ENCODE measurements at places on chromosomes 4 and X.

GRCh38 chr4:1053080-1053661 is 41.7 kb downstream of the FGFRL1 start:
- H3K27ac ChIP-seq = no peak overlapping the region
- no peak overlapping the region for H3K4me3 ChIP-seq
- no peak for DNase-seq
- H3K4me1 ChIP-seq = peaks cover 21% of the 10 kb centered on the region
- H3K27me3 ChIP-seq = peaks cover 17% of the 10 kb centered on the region

GRCh38 chrX:152913910-152914309 is 16.0 kb downstream of the ZNF185 start:
- peaks cover 7% of the 10 kb centered on the region for H3K27me3 ChIP-seq
- no peaks in the 10 kb centered on the region for H3K36me3 ChIP-seq
- H3K27ac ChIP-seq = no peak overlapping the region
- H3K4me1 ChIP-seq = no peaks in the 10 kb centered on the region
- no peak overlapping the region for H3K4me3 ChIP-seq

- peaks cover 33% of the 10 kb centered on the region for H3K36me3 ChIP-seq
- H3K27ac ChIP-seq = no peak overlapping the region
- H3K27me3 ChIP-seq = no peaks in the 10 kb centered on the region
- no peak overlapping the region for H3K4me3 ChIP-seq
- H3K4me1 ChIP-seq = peaks cover 20% of the 10 kb centered on the region
- no peak for DNase-seq
Observed at GRCh38 chr4:152431291-152431690, 104.6 kb downstream of the FBXW7 start.

DNA sequence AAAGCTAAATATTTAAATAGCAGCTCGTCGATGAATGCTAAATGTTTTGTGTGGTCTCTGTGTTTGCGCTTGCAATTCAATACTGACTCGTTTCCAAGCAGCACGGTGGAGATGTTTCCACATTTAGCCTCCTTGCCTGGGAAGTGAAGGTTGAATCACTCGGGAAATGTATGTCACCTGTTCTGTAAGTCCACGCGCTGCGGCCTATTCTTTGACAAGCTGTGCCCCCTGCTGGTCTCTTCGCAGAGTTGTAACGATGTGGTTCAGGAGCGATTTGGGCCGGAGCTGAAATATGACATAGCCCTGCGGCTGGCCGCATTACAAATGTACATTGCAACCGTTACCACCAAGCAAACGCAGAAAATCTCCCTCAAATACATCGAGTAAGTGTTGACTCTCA is 89.6 kb upstream of the PRPS2 start:
- no peak overlapping the region for H3K4me3 ChIP-seq
- H3K27ac ChIP-seq = no peak overlapping the region
- H3K4me1 ChIP-seq = peaks cover 5% of the 10 kb centered on the region
- H3K27me3 ChIP-seq = peaks cover 21% of the 10 kb centered on the region
- no peaks in the 10 kb centered on the region for H3K36me3 ChIP-seq
- DNase-seq = peak; percentile 32

- no peak overlapping the region for H3K27ac ChIP-seq
- H3K4me3 ChIP-seq = no peak overlapping the region
- H3K27me3 ChIP-seq = no peaks in the 10 kb centered on the region
- H3K36me3 ChIP-seq = no peaks in the 10 kb centered on the region
Observed at GRCh38 chr4:33437406-33437805, 2717.2 kb downstream of the PCDH7 start.

DNA sequence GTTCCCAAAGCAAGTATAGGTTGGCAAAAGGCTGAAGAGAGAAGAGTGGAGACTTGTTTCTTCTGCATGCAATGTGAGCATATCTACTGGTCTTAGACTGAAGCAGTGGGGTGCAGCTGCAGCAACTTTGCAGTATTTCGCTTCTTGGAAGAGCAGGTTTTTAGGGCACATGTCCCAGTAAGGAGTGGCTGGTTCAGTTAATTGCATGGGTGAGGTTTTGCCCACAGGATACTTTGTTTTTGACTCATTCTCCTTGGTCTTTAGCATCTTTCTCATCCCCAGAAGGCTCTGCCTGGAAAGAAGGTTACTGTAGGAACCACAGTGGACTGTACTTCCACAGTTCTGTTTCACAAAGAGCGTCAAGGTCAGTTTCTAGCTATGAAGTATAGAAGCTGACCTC is 68.0 kb upstream of the NR3C2 start:
- H3K4me3 ChIP-seq = no peak overlapping the region
- H3K27ac ChIP-seq = no peak overlapping the region
- DNase-seq = no peak
- H3K27me3 ChIP-seq = no peaks in the 10 kb centered on the region

GRCh38 chr4:87532109-87532508 is 2.9 kb upstream of the SPARCL1 start:
- H3K36me3 ChIP-seq = peaks cover 1% of the 10 kb centered on the region
- peaks cover 6% of the 10 kb centered on the region for H3K4me1 ChIP-seq
- no peak for DNase-seq
- H3K27me3 ChIP-seq = no peaks in the 10 kb centered on the region

GRCh38 chr4:47002580-47002979 is 9.2 kb upstream of the GABRA4 start:
- no peaks in the 10 kb centered on the region for H3K36me3 ChIP-seq
- no peaks in the 10 kb centered on the region for H3K27me3 ChIP-seq
- DNase-seq = no peak
- H3K4me1 ChIP-seq = no peaks in the 10 kb centered on the region
- H3K27ac ChIP-seq = no peak overlapping the region
- H3K4me3 ChIP-seq = no peak overlapping the region

DNA sequence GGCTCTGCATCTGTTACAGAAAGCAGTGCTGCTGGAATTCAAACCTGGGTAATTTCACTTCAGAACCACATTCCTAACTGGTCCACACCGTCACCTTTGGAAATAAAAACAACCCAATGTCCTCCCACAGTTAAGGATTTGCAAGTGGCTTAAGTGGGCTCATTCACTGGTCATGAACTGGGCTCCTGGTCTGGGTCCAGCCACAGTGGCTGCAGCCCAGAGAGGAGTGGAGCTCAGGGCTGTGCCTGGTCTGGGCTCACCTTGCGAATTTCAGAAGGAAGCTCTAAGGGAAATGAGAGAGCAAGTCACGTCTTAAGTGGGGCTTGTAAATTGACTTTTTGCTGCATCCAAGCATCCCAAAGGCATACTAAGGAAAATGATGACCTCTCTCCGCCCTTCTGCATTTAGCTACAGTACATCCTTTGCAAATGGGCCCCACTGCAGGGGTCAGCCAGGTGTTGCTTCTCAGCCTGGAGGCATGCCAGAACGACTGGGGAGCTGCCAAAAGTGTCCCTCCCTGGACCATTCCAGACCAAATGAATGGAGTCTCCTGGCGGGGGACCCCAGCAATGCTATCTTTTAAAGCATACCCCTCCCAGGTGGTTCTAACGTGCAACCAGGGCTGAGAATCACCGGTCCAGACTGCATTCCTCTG is 25.6 kb upstream of the CRMP1 start:
- no peak overlapping the region for H3K27ac ChIP-seq
- peaks cover 31% of the 10 kb centered on the region for H3K4me1 ChIP-seq
- no peaks in the 10 kb centered on the region for H3K36me3 ChIP-seq

- no peak overlapping the region for H3K4me3 ChIP-seq
- H3K27ac ChIP-seq = no peak overlapping the region
- DNase-seq = no peak
- peaks cover 3% of the 10 kb centered on the region for H3K27me3 ChIP-seq
- H3K36me3 ChIP-seq = no peaks in the 10 kb centered on the region
Observed at GRCh38 chr4:127759893-127760292, 22.2 kb upstream of the HSPA4L start.

DNA sequence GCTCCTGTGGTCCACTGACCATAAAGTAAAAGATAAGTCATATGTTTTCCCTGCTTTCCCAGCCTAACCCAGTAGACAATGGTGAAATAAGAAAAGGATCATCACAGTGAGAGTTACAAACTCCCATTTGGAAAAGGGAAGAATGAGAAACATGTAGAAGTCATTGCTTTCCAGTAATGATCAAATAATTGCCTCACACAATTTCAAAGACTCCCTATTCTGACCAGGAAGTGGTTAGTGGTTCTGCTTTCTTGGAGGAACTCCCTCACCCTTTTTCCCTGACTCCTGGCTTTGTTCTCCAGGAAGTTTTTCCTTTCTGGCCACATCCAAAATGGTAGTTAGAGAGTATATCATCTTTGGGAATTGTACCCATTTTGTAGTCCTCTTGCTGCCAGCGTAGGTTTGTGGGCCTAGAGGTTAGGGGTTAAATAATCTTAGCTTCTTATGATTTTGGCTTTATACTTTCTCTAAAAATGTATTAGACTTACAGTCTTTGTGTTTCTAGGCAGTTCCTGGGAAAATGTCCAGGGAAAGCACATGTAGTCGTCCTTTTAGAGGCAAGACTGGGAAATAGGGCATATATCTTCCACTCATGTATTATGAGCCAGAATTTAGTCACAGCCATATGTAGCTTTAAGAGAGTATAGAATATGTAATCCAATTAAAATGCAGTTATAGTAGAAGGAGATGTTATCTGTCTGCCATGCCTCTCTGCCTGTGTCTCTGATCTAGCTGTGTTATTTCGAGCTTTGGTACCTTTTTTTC is 10.5 kb downstream of the VAMP7 start:
- H3K27ac ChIP-seq = no peak overlapping the region
- no peak overlapping the region for H3K4me3 ChIP-seq
- H3K36me3 ChIP-seq = peaks cover 21% of the 10 kb centered on the region
- no peaks in the 10 kb centered on the region for H3K27me3 ChIP-seq
- DNase-seq = no peak
- H3K4me1 ChIP-seq = peaks cover 18% of the 10 kb centered on the region

GRCh38 chr4:3497095-3497494 is 34.0 kb downstream of the DOK7 start:
- H3K27ac ChIP-seq = no peak overlapping the region
- no peaks in the 10 kb centered on the region for H3K27me3 ChIP-seq
- H3K36me3 ChIP-seq = peaks cover 11% of the 10 kb centered on the region
- peaks cover 9% of the 10 kb centered on the region for H3K4me1 ChIP-seq

DNA sequence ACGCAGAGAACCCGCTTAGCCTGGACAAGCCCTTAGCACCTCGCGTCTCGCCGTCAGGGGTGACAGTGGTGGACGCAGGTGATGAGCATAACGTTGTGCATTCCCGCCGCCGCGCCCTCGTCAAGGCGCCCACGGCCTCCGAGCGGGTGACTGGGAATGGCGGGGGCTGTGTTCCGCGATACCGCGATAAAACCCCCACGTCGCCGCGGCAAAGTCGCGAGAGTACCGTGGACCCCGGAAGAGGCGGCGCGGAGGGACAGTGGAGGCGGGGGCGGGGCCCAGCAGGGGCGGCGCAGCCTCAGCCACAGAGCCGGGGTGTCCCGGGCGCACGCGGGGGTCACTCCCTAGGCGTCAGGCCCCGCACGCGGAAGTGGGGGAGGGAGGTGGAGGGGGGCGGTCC is 53.8 kb downstream of the ZFYVE28 start:
- H3K27me3 ChIP-seq = peaks cover 19% of the 10 kb centered on the region
- peak overlapping the region; percentile 65 for H3K27ac ChIP-seq

GRCh38 chr4:101187841-101188240 is 159.5 kb downstream of the PPP3CA start:
- no peak overlapping the region for H3K4me3 ChIP-seq
- H3K4me1 ChIP-seq = peaks cover 30% of the 10 kb centered on the region
- H3K27me3 ChIP-seq = no peaks in the 10 kb centered on the region
- DNase-seq = no peak

- no peak for DNase-seq
- no peak overlapping the region for H3K27ac ChIP-seq
- peaks cover 4% of the 10 kb centered on the region for H3K4me1 ChIP-seq
- no peaks in the 10 kb centered on the region for H3K27me3 ChIP-seq
- peaks cover 57% of the 10 kb centered on the region for H3K36me3 ChIP-seq
Observed at GRCh38 chrX:16832301-16832700, 37.9 kb downstream of the RBBP7 start.

GRCh38 chr4:107035819-107036583 is at the start of gene DKK2:
DKK2 (minus strand) TSS chr4:107036313; CDS start chr4:107035591, 722 bp downstream.
- peaks cover 57% of the 10 kb centered on the region for H3K27me3 ChIP-seq
- DNase-seq = no peak
- H3K27ac ChIP-seq = peak within 1 kb of the TSS; percentile 68
- H3K36me3 ChIP-seq = no peaks in the 10 kb centered on the region
- H3K4me1 ChIP-seq = peaks cover 30% of the 10 kb centered on the region

- H3K36me3 ChIP-seq = no peaks in the 10 kb centered on the region
- H3K4me1 ChIP-seq = no peaks in the 10 kb centered on the region
- no peak for DNase-seq
- no peak overlapping the region for H3K27ac ChIP-seq
- no peak overlapping the region for H3K4me3 ChIP-seq
- peaks cover 6% of the 10 kb centered on the region for H3K27me3 ChIP-seq
Observed at GRCh38 chrX:43581167-43581566, 74.9 kb upstream of the MAOA start.

GRCh38 chrX:32562261-32562660 is 649.1 kb downstream of the DMD start:
- no peaks in the 10 kb centered on the region for H3K36me3 ChIP-seq
- no peak overlapping the region for H3K4me3 ChIP-seq
- no peak overlapping the region for H3K27ac ChIP-seq
- no peaks in the 10 kb centered on the region for H3K27me3 ChIP-seq

- peaks cover 6% of the 10 kb centered on the region for H3K36me3 ChIP-seq
- no peaks in the 10 kb centered on the region for H3K27me3 ChIP-seq
- H3K27ac ChIP-seq = no peak overlapping the region
- no peak for DNase-seq
Observed at GRCh38 chrX:39443240-39443639, 642.0 kb downstream of the MID1IP1 start.

DNA sequence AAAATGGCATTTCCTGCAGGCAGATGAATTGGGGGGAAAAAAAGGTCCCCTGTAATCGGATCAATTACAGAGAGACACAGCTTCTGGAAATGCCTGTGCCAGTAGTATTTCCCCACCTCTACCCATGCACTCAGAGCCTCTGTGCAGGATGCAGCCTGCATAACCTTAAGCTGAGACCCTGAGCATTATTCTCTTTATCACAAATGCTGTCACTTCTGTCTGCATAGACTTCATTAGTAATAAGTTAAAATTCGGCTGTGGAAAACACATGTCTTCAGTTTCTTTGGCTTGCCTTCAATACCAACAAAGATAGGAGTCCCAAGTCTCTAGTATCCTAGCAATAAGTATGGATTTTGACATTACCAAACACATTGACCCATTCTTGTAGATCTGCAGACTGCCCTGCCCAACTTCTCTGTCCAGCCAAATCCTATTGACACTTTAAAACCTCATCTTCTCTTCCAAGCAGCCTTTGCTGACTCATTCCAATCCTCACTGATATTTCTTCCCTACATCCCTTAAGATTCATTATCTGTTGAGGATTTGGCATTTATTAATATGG is 70.8 kb downstream of the LUZP4 start:
- H3K36me3 ChIP-seq = no peaks in the 10 kb centered on the region
- H3K27ac ChIP-seq = no peak overlapping the region
- no peaks in the 10 kb centered on the region for H3K4me1 ChIP-seq
- no peak for DNase-seq
- no peaks in the 10 kb centered on the region for H3K27me3 ChIP-seq

GRCh38 chr4:88575186-88575585 is 17.1 kb upstream of the HERC3 start:
- H3K4me1 ChIP-seq = no peaks in the 10 kb centered on the region
- DNase-seq = no peak
- H3K4me3 ChIP-seq = no peak overlapping the region
- H3K27me3 ChIP-seq = no peaks in the 10 kb centered on the region
- no peak overlapping the region for H3K27ac ChIP-seq

All from stimulated activated naive B cell treated with anti-CD40 and anti-IgM and Interleukin-4, amounts not matched to agents 10 μg/mL and 1 μg/mL and 100 μg/mL, for 72 hours (primary cell).